ENCODE measurements at places on chromosomes 1 and 21.
A peak's percentile ranks its signal among the peaks of the same experiment; 100 is the strongest.

- DNase-seq, result no peak
Measured at GRCh38 chr1:33973799-33974545, 110.1 kb downstream of the HMGB4 start.

DNA sequence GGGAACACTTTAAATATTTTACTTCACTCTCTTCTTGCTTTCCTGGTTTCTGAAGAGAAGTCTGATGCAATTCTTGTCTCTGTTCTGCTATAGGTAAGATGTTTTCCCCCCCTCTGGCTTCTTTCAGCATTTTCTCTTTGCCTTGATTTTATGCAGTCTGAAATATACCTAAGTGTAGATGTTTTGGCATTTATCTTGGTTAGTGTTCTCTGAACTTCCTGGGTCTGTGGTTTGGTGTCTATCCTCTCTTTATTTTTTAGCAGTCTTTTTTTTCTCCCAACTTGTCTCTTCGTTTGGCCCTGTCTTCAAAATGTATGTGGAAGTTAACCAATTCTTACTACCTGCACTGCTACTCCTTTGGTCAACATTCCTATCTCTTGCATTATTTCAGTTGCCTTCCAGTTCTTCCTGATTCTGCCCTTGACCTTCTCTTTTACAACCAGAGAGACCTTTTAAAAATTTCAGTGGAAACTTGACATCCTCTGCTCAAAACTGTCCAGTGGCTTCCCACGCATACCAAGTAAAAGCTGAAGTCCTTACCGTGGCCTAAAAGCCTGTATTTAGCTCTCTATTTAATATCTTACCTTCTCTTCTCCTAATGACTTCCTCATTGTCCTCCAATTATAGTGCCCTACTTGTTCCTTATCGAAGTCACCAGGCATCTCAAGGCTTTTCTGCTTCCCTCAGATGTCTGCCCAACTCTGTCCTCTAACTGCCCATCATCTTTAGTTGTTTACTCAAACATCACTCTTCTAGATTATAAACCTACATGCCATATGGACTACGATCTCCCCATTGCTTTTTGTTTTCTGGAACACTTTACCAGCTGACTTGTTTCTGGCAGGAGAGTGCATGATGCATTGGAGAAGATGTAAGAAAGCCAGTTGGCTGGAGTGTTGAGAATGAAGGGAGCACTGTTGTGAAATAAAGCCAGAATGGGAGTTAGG is 40.9 kb downstream of the RAP1A start:
- DNase-seq, result no peak

- DNase-seq, result no peak
Measured at GRCh38 chr1:40662151-40662550, 3.3 kb downstream of the RIMS3 start.

GRCh38 chr1:38284953-38285352 is 238.4 kb upstream of the POU3F1 start:
- no peak for DNase-seq

GRCh38 chr1:109395602-109396512 is 1.9 kb downstream of the SORT1 start:
- DNase-seq, result no peak

- peak; percentile 25 for DNase-seq
Measured at GRCh38 chr1:193406901-193407300, 220.5 kb upstream of the B3GALT2 start.
